Aortic smooth muscle cell (primary cell): ENCODE measurements at places on chromosomes 11 and 22. TPM values are rescaled to one million over a fixed set of nuclear protein-coding genes. Genes with fewer than 3 reads are reported as not detected.

Gene LRRC51
- total RNA-seq, result 7.7 and 9.0 TPM in 2 replicates

Gene C11orf87
- under 0.01 TPM in 1 of 2 replicates, not detected in the other for total RNA-seq

Gene GDPD4
- total RNA-seq, result not detected in 2 replicates

Gene SCN4B
- not detected in 2 replicates for total RNA-seq

Gene P2RY6
- 2.6 and 2.9 TPM in 2 replicates for total RNA-seq

Gene GALNT18
- 2.5 and 4.0 TPM in 2 replicates for total RNA-seq

Gene OR4C46
- total RNA-seq, result not detected in 2 replicates

Gene FGF19
- total RNA-seq, result not detected in 2 replicates

Gene PRSS23
- 574 and 779 TPM in 2 replicates for total RNA-seq

Gene CCDC188
- total RNA-seq, result 1.7 and 3.5 TPM in 2 replicates

Gene MAPK1
- total RNA-seq, result 59.4 and 62.8 TPM in 2 replicates

Gene MMP10
- 2.8 and 3.9 TPM in 2 replicates for total RNA-seq

Gene OR2AT4
- not detected in 2 replicates for total RNA-seq

Gene MS4A3
- total RNA-seq, result not detected in 2 replicates

Gene MMP27
- total RNA-seq, result not detected in 2 replicates

Gene FGF3
- total RNA-seq, result not detected in 2 replicates

Gene MS4A6E
- total RNA-seq, result not detected in 2 replicates

Gene ZNF70
- total RNA-seq, result 3.3 and 4.5 TPM in 2 replicates

Gene OTOG
- total RNA-seq, result not detected in 2 replicates

Gene PEX26
- 12.3 and 14.7 TPM in 2 replicates for total RNA-seq

Gene CREB3L1
- total RNA-seq, result 13.9 and 17.0 TPM in 2 replicates

Gene PARVA
- total RNA-seq, result 25.0 and 36.1 TPM in 2 replicates

Gene OR52A1
- not detected in 2 replicates for total RNA-seq

Gene DRG1
- 82.4 and 90.8 TPM in 2 replicates for total RNA-seq

Gene OSM
- not detected in 2 replicates for total RNA-seq

Gene RFPL1
- not detected in 2 replicates for total RNA-seq

Gene CST6
- 3.3 and 7.6 TPM in 2 replicates for total RNA-seq
